ENCODE measurements at places on chromosomes 11 and 22.

GRCh38 chr11:69495441-69496201 is 14.2 kb downstream of the LINC01488 start:
- DNase-seq, result no peak

- DNase-seq, result no peak
Observed at GRCh38 chr11:95229993-95230809, 801 bp downstream of the SESN3 start.

DNA sequence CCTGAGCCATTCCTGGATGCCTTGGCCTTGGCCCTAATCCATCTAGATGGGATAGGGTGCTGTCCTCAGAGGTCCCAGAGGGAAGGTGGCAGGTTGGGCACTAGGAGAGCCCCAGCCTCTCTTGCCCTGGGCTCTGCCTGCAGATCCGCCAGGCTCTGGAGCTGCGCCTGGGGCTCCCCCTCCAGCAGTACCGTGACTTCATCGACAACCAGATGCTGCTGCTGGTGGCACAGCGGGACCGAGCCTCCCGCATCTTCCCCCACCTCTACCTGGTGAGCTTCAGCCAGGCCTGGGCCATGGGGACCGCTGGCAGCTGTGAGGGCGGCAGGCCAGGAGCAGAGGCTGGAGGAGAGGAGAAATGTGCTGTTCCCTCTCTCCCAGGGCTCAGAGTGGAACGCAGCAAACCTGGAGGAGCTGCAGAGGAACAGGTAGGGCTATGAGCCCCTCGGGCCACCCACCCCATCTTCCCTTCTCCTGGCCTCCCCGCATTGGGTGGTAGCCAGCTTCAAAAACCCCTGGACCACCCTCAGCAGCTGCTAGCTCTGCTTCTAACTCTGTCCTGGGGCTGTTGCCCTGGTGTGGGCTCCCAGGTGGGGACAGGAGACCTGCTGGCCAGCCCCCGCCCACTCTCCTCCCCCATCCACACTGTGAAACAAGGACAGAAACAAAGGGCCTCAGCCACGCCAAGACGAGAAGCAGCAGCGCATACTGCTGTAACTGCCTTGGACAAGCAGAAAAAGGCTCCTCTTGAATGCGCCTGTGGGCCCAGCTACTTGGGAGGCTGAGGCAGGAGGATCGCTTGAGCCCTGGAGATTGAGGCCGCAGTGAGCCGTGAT is 4.9 kb downstream of the SSH3 start:
- DNase-seq, result no peak

DNA sequence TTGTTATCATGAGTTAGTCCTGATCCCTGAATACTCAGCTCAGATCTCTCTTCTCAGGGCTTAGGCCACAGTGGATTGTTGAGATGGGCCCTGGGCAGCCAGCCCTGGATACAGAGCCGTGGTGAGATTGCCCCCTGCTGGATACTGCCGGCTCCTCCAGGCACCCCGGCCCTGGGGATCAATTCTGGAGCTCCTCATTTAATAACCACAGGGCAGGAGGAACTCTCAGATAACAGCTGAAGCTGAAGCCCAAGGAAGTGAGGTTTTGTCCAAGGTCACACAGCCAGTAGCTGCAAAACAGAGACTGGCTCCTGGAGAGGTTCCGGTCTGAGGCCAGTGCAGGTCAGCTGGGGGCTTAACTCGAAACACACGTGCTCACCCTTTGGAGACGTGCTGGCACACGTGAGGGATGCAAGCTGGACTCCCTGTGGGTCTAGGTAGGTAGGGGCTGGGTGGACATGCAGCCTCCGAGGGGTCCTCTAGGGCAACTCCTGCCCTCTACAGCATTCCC is 16.0 kb downstream of the USH1C start:
- DNase-seq, result no peak

DNA sequence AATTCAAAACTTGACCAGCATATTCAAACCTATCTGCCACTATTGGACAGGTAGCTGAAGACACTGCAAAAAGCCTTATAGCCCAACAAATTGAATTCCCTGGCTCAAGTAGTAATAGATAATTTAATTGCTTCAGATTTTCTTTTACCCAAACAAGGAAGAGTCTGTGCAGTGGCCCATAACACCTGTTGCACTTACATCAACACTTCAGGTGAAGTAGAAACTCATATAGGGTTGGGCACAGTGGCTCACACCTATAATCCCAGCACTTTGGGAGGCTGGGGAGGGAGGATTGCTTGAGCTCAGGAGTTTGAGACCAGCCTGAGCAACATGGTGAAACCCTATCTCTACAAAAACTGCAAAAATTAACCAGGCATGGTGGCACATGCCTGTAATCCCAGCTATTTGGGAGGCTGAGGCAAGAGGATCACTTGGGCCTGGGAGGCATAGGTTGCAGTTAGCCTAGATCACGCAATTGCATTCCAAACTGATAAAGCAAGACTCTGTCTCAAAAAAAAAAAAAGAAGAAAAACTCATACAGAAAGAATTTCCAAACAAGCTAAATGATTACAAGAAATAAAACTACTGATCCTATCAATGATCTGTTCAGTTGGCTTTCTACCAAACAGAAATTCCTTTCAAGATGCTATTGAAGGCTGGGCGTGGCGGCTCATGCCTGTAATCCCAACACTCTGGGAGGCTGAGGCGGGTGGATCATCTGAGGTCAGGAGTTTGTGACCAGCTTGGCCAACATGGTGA is 9.5 kb downstream of the FOLR3 start:
- no peak for DNase-seq
